Dermis blood vessel endothelial cell (primary cell): ENCODE measurements at places on chromosomes 6 and 20.

DNA sequence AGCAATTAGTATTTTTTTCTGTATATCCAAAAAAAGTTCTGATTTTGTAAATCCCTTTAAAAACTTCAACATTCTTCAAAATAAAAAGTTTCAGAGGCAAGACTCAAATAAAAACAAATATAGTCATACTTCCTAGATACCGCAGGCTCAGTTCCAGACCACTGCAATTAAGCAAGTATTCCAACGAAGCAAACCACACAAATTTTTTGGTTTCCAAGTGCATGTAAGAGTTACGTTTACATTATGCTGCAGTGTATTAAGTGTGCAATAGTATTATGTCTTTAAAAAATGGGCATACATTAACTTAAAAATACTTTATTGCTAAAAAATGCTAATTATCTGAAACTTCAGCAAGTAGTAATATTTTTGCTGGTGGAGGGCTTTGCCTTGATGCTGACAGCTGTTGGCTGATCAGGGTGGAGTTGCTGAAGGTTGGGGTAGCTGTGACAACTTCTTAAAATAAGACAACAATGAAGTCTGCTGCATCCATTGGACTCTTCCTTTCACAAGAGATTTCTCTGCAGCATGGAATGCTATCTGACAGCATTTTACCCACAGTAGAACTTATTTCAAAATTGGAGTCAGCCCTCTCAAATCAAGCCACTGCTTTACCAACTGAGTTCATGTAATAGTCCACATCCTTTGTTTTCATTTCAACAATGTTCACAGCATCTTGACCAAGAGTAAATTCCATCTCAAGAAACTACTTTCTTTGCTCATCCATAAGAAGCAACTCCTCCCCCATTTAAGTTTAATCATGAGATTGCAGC lies 46.0 kb downstream of the PHIP start:
- DNase-seq, result no peak

DNA sequence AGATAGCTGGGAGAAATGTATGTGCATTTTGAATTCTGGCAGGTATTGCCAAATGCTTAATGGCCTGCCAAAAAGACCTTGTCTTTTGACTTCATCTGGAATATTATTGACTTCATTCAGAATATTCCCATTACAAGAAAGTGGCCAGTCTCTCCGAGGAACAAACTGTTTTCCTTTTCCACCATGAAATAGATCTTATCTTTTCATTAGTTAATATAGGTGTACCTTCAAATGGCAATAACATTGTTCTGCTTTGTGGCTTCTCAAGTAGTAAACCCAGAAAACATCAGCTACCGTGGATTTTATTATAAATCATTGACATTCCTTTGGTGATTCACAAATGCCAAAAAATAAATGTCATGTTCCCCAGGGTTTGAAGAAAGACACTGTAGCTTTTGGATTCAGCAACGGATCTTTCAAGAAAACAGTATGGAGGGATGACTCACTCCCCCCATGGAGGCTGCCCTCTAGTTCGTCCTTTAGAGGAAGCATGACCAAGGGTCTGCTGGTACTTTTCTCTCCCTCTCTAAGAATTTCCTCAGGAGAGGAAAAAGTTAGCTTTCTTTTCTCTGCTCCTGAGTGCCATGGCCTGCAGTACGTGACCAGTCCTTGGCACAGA lies 1.1 kb upstream of the RNF182 start:
- peak; percentile 57 for DNase-seq

- DNase-seq, result no peak
Observed at GRCh38 chr20:48461091-48461734, 366.6 kb downstream of the PREX1 start.

DNA sequence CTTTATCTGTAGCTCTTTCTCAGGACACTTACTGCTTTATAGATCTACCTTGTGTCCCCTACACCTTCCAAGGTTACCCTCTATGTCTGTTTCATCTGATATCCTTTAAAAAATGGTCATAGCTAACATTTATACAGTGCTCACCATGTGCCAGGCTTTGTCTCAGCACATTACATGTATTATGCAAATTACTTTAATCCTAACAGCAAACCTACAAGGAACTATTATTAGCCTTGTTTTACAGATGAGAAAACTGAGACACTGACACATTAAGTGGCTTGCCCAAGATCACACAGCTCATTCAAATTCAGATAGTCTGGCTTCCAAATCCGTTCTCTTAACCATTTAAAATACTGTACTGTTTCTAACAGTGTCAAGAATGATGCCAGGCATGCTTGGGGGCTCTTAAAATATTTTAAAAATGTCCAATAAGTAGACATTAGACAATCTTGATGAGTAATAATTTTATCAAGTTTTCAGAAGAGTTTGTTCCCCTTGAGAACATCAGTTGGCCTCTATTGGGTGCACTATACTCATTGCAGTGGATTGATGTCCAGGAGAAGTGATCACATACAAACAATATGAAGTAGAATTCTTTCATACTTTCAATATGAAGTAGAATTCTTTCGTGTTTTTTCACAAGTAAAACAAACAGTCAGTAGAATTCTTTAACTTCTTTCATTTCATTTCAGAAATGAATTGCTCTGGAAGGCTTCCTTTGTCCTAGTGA lies 69.6 kb downstream of the DNAH8 start:
- DNase-seq, result no peak

GRCh38 chr20:56088375-56088774 lies 83.1 kb upstream of the CBLN4 start:
- DNase-seq, result no peak

- DNase-seq, result peak; percentile 70
Observed at GRCh38 chr20:59525500-59526241, 78.7 kb upstream of the PHACTR3 start.

DNA sequence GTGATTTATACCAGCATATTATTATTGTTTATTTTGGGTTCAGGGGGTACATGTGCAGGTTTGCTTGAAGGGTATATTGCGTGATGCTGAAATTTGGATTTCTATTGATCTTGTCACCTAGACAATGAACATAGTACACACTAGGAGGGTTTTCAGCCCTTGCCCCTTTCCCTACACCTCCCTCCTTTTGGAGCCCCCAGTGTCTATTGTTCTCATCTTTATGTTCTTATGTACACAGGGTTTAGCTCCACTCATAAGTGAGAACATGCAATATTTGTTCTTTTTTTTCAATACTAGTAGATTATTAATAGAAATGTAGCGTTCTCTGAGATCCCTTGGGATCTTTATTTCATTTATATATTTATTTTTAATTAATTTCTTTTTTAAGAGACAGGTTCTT lies 79.2 kb upstream of the MRAP2 start:
- DNase-seq, result no peak

DNA sequence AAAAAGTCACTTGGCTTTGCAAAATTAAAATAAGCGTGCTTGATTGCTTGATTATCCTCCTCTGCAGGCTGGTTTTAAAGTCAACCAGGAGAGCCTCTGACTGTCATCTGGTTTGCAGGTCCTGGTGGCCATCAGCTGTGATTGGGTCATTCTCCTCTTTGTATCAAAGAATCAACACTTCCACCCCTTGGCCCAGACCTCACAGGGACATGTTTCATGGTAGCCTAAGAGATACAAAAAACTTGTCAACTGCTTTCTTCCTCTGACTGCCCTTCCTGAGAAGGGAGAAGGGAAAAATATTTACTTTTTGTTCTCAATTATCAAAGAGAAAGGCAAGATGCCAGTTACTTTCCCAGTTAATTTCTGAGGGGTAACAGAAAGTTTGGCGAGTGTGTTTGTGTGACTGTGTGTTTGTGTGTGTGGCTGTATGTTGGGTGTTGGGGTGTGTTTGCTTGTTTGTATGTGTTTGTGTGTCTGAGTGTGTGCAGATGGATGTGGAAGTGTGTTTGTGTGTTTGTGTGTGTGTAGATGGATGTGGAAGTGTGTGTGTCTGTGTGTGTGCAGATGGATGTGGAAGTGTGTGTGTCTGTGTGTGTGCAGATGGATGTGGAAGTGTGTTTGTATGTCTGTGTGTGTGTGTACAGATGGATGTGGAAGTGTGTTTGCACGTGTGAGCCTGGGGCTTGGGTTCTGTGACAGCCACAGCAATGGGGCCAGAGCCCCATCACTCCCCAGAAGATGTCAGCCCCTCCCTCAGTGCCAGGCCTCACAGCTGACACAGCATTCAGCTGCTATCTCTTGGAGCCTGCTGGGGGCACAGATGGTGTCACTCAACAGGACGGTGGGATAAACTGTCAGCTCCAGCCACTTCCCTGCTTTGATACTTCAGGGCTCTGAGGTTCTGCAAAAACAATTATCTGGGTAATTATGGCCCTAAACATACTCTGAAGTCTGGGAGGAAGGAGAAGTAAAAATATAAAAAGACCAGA lies 98.6 kb upstream of the RNF24 start:
- DNase-seq, result no peak

DNA sequence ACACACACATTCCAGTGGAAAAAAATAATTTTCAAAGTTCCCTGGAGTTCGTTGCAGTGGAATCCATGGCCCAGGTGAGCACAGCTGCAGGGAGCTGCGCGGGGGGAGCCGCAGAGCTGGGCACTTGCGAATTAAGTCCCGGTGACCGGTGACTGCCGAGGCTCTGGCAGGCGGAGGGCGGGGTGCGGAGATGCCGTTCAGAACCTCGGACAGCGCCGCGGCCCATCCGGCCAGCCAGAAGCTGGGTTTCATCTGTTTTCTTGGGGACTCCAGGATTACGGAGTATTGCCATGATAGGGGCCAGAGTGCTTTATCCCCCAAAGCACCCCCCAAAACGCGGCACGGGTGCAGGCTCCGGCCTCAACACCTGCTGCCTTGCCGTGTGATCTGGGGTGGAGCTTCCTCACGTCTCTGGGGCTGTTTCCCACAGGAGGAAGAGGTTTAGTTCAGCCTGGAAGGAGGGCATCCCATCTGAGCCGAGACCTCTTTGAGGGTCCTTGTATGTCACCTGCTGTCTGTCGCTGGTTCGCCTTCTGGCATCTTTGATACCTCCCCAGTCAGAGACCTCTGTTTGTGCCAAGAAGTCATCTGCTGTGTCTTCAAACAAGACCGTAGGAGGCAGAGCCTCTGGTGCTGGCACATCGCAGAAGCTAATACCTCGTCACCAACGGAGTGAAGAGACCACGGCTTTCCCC lies 99.4 kb downstream of the YTHDF1 start:
- peak; percentile 41 for DNase-seq

GRCh38 chr6:100116411-100117194 lies 122.6 kb upstream of the MCHR2 start:
- DNase-seq, result peak; percentile 88

GRCh38 chr6:7106752-7107577 lies 796 bp upstream of the RREB1 start:
- DNase-seq, result no peak

- no peak for DNase-seq
Observed at GRCh38 chr6:82750556-82750955, 315.1 kb downstream of the UBE3D start.

DNA sequence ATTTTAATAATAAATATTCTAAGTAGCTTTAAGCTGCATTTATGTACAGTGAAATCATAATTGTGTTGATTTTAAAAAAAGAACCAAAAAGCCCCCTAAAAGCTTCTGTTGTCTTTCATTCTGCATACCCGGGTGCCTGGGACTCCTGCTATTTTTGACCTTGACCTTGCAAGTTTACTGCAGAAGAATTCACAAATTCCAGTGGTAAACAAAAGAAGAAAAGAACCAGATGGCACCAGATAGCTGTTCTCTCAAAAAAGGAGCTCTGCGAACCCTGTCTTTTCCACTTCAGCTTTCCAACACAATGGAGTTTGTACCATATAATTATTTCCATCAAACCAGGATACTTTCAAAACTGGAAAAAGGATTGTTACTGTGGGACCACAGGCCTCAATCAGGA lies 363.3 kb downstream of the SMOC2 start:
- DNase-seq, result no peak

GRCh38 chr6:95519228-95520037 lies 57.9 kb upstream of the MANEA start:
- no peak for DNase-seq

DNA sequence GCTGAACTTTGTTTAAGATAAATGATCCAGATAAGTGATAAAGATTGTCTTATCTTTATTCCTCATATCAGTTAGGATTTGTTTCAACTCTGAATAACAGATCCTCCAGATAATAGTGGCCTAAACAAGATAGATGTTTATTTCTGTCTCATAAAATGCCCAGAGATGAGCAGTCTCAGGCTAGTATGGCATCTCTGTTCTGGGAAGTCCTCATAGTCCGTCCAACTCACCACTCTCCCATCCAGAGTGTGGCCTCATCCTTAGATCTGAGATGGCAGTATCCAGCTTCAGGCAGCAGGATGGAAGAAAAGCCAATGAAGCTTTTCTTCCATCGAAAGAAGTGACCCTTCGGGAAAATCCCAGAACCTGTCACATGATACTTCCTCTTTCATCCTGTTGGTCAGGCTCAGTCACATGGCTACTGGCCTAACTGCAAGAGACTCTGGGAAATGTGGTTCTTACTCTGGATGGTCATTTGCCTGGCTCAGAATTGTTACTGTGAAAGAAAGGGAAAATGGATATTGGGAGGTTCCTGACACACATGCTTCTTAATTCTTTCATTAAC lies 29.4 kb upstream of the TAGAP start:
- peak; percentile 41 for DNase-seq

DNA sequence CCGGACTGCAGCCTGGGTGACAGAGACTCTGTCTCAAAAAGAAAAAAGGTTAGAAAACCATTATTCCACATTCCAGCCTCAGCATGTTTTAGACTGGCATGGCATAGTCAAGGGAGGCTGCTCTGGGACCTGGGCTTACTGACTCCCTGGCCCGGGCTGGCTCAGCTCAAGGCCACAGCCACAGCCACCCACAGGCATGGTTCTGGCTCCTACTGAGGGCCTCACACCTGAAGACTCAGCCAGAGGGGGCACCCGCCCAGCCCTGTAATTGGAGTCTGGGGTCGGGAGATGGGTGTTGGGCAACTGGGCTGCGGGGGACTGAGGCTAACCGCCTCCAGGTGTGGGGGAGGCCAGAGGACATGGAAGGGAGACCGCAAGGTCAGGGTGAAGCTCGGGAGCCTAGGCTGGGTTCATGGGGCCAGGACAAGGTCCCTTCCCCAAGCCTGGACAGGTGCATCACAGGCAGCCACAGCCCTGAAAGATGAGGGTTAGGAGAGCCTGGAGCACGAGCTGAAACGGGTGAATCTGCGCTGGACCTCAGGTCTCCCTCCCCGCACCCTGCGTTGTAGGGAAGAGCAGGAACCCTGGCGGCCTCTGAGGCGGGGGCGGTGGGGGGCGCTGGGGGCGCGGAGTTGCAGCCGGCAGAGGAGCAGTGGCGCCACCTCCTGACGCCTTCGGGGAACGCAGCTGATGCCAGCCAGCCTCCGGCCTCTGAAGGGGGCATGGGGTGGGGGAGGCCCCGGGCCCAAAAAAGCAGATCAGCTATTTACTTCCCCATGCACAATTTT lies 67.7 kb upstream of the SRSF6 start:
- no peak for DNase-seq

DNA sequence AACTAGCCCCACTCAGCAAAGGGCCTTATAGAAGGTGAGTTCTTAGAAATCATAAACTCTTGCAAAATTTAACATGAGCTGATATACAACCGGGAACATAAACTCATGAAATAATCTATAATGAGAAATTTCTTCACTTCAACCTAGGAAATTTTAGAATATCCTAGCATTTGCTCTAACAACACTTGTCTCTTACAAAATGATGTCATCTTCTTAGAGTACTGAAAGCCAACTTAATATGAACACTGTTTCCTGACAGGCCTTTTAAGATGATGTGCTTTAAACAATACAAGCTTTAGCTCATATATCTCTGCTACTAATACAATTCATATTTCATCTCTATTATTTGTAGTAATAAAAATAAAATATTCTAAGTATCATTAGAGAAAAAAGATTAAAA lies 932 bp downstream of the PACRG start:
- no peak for DNase-seq
